Sigmoid colon (tissue), 7 donors: ENCODE measurements at places on chromosomes 5 and 9. TPM values are rescaled to one million over a fixed set of nuclear protein-coding genes. Genes with fewer than 3 reads are reported as not detected.

Gene PCDHGA12
- polyA plus RNA-seq: 0.80 TPM

Gene ANGPTL2
- 14.7 TPM for polyA plus RNA-seq

Gene NRARP
- polyA plus RNA-seq: 20.4 TPM

Gene SCGB3A1
- not detected for polyA plus RNA-seq

Gene SERINC5
- polyA plus RNA-seq: 5.1 TPM

Gene ADAMTS19
- not detected for polyA plus RNA-seq

Gene CYLC2
- polyA plus RNA-seq: not detected

Gene TYRP1
- 1.2 TPM for polyA plus RNA-seq

Gene EQTN
- 0.17 TPM for polyA plus RNA-seq

Gene SLC6A18
- polyA plus RNA-seq: not detected

Gene NTNG2
- polyA plus RNA-seq: 0.60 TPM

Gene LAMC3
- polyA plus RNA-seq: 0.46 TPM

Gene PRRX2
- 0.46 TPM for polyA plus RNA-seq

Gene PTPRD
- polyA plus RNA-seq: 3.5 TPM

Gene ABITRAM
- polyA plus RNA-seq: 18.3 TPM

Gene HSPB3
- polyA plus RNA-seq: 1.2 TPM

Gene CDX1
- 330 TPM for polyA plus RNA-seq

Gene DRD1
- polyA plus RNA-seq: not detected

Gene OTP
- polyA plus RNA-seq: not detected

Gene CDH9
- polyA plus RNA-seq: not detected

Gene MTAP
- polyA plus RNA-seq: 13.5 TPM

Gene PTPDC1
- 2.4 TPM for polyA plus RNA-seq

Gene KCNN2
- polyA plus RNA-seq: not detected

Gene SLC34A1
- not detected for polyA plus RNA-seq

Gene FGFR4
- polyA plus RNA-seq: 4.9 TPM

Gene EGR1
- polyA plus RNA-seq: 69.1 TPM

Gene RANBP3L
- 0.28 TPM for polyA plus RNA-seq

Gene VPS13A
- polyA plus RNA-seq: 12.7 TPM

Gene C9
- 0.06 TPM for polyA plus RNA-seq

Gene KLF9
- 22.0 TPM for polyA plus RNA-seq

Gene GPR151
- polyA plus RNA-seq: not detected

Gene SLCO6A1
- not detected for polyA plus RNA-seq

Gene KIF4B
- not detected for polyA plus RNA-seq
